ENCODE measurements at places on chromosomes 12 and 14. TPM values are rescaled to one million over a fixed set of nuclear protein-coding genes. Genes with fewer than 3 reads are reported as not detected.

ASB2 gene
- total RNA-seq = 25.5 TPM

TOMM20L gene
- total RNA-seq = not detected

CPNE6 gene
- total RNA-seq = not detected

ITGB7 gene
- 77.6 TPM for total RNA-seq

DEPDC4 gene
- 2.9 TPM for total RNA-seq

MRPS35 gene
- 58.5 TPM for total RNA-seq

DAO gene
- total RNA-seq = not detected

NELL2 gene
- 35.8 TPM for total RNA-seq

SRRM4 gene
- not detected for total RNA-seq

IGFBP6 gene
- total RNA-seq = 1.3 TPM

PXN gene
- total RNA-seq = 74.5 TPM

TBC1D30 gene
- 0.37 TPM for total RNA-seq

ARID4A gene
- total RNA-seq = 25.3 TPM

GRIP1 gene
- 0.53 TPM for total RNA-seq

CLEC12A gene
- not detected for total RNA-seq

PLXNC1 gene
- total RNA-seq = 5.3 TPM
